Right ventricle myocardium superior (tissue), 1 donor: ENCODE measurements at places on chromosomes 2 and 18.

GRCh38 chr2:102664471-102664909 lies 45.1 kb downstream of the SLC9A2 start:
- no peak for DNase-seq

- no peak for DNase-seq
These were observed 925.7 kb downstream of the EPHA4 start for GRCh38 chr2:220646424-220646823.

DNA sequence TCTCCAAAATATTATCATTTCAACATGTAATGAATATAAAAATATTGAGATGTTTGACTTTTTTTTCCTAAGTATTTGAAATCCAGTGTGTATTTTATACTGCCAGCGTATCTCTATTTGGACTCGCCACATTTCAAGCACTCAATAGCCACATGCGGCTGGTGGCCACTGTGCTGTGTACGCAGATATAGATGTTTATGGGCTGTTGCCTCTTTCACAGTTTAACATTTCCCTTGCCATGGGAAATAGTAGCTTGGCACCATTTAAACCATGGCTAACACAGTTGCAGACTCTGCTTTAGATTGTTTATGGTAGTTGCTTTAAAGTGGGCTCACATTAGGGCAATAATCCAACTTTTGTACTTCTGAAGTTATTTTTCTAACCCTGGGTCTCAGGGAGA lies 136.6 kb upstream of the ITGB6 start:
- DNase-seq: no peak

GRCh38 chr2:171515672-171516298 lies 6.5 kb upstream of the CYBRD1 start:
- DNase-seq: no peak

- no peak for DNase-seq
These were observed 184.2 kb upstream of the HDAC4 start for GRCh38 chr2:239584986-239585385.

GRCh38 chr2:120768112-120769048 lies 32.7 kb downstream of the GLI2 start:
- DNase-seq: peak; percentile 39

DNA sequence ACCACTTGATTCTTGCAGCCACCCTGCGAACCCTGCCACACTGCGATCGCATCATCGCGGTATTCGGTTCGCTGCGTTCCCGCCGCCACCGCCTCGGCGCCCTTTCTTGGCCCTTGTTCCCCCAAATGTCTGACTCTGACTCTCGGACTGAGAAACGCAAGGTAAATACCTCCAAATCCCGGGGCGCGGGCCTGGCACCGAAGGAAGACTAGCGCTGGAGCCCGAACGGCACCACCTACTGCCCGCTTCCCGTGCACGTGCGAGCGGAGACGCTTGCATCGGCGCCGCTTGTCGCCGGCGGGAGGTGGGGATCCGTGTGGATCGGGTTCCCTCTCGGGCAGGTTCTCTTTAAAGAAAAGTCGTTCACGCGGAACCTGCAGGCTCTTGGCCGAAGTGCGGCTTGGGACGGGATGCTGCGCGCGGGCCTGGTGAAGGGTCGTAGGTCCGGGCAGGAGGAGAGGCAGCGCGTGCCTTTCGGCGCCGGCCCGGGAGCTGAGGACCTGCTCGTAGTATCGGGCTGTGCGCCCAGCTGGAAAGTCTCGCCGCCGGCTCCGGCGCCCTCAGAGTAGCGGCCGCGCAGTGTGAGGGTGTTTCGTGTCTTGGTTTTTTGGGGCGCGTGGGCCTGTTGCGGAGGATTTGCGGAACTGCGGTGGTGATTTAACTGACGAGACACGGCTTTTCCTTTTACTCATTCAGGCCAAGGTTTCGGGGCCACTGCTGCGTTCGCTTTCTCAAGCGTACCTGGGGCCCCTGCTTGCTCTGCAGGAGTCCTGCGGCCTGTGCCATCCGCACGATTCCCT lies 514 bp downstream of the BCL2L11 start:
- DNase-seq: peak; percentile 72

GRCh38 chr2:135475128-135475527 lies 55.9 kb downstream of the ZRANB3 start:
- no peak for DNase-seq

- no peak for DNase-seq
These were observed 46.4 kb downstream of the PCBP1 start for GRCh38 chr2:70133491-70134322.

GRCh38 chr18:75264195-75264594 lies 53.6 kb downstream of the TSHZ1 start:
- DNase-seq: no peak

- DNase-seq: no peak
These were observed 24.3 kb downstream of the PTMA start for GRCh38 chr2:231732604-231733003.

DNA sequence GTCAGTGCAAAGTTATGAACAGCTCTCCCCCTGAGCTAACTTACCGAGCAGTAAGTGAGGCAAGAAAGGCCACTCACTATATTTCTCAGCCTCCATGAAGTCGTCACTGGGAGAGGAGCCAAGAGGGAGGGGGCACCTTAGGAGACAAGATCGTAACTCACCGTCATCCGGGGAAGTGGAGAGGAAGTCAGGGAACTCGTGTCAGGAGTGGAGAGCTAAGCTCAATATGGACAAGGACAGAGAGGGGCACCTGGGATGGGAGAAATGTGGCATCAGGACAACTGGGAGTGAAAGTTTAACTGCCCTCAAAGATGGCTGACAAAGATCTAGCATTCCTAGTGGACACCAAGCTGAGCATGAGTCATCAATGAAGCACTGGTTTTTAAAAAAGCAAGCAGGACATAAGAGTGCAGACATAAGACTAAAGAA lies 37.1 kb downstream of the BCL11A start:
- no peak for DNase-seq

DNA sequence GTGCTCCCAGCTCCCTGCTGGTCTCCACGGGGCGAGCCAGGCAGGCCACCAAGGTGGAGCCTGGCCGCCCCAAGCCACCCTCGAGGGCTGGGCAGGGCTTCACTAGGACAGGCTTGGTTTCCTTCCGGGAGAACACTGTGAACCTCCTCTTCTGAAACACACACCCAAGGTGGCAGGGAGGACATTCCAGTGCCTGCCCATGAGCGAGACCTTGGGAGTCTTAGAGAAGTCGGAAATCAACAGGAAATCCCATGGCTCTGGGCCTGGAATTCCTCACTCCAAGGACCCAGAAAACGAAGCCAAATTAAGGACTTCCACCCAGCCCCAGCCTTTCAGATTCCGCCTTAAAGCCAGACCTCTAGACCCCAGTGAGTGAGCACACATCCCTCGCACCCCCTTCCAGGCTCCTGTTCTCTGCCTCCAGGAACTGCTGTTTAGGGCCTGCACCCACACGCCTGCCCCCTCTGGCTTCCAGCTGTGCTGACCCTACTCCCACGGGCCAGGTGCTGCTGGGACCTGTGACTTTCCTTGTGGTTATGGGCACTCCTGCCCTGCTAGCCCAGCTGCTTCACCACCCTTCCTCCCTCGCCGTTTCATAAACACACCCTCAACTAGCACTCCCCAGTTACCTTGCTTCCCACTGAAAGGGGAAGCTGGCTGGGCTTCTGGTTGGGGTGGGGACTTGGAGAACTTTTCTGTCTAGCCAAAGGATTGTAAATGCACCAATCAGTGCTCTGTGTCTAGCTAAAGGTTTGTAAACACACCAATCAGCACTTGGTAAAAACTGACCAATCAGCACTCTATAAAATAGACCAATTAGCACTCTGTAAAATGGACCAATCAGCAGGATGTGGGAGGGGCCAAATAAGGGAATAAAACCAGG lies 13.7 kb downstream of the GPR17 start:
- peak; percentile 63 for DNase-seq

DNA sequence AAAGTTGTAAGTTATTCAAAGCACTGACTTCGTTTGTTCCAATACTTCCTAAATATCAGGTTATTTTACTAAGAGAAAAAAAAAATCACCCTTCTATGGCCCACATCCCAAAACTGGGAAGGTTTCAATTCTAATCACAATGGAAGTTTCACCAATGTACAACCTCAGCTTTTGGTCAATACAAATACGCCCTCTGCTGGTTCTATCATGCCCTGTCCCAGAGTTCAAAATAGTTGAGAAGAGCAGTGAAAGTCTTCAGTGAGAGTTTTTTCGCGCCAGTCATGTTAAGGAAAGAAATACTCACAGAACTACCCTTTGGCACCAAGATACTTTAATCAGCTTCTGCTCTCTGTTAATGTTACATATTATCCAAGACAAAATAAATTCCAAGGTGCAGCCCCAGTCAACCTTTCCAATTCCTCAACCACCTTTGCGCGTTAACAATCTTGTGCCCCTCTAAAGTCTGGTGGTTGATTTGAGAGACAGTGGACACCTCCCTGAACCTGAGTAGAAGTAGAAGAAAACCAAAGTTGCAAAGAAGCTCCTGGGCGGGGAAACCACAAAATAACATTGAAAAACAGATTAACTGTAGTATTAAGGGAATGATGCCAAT lies 59.9 kb downstream of the SUMO1 start:
- no peak for DNase-seq

DNA sequence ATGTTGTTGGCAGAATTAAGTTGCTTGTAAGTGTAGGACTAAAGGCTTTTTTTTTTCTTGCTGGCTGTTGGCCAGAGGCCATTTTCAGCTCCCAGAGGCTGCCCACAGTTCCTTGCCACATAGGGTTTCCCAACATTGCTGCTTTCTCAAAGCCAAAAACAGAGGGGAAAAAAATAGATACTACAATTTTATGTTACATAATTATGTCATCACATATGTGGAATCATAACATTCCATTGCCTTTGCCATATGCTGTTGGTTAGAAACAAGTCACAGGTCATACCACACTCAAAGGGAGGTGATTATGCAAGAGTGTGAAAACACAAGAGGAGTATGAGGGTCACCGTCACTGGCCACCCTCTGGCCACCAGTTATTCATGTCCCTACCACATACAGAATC lies 154.5 kb downstream of the RTN4 start:
- DNase-seq: no peak

DNA sequence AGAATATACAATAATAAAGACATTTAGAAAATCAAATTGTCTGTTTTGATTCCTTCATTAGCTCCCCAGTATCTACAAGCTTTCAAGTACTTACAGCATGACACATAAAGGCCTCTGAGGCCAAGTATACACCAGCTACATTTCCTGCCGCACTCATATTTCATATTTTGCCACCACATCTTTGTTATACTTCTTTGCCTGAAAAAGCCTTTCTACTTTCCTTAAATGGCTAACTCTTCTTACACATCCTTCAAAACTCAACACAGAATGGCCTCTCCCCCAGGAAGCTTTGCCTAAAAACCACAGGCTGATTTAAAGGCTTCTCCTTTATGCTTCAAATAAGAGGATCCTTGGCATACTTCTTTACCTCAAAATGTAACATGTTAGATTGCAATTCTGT lies 4.5 kb downstream of the STK17B start:
- no peak for DNase-seq

GRCh38 chr2:88139203-88139702 lies 11.4 kb upstream of the FABP1 start:
- no peak for DNase-seq

DNA sequence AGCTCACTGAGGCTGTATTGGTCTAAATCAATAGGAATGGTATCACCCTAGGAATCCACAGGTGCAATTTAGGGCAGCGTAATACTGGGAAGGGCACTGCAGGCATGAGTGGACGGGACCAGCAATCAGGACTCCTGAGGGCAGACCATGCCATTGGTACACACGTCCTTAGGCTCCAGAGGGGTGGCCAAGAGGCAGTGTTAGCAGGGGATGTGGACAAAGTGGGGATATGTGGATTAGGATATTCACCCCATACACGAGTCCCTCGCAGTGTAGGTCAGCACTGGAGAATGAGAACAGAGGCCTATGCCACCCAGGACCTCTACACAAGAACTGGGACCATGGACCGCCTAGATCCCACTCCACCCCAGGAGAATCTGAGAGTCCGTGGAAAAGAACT lies 389.8 kb downstream of the BCL11A start:
- DNase-seq: no peak

DNA sequence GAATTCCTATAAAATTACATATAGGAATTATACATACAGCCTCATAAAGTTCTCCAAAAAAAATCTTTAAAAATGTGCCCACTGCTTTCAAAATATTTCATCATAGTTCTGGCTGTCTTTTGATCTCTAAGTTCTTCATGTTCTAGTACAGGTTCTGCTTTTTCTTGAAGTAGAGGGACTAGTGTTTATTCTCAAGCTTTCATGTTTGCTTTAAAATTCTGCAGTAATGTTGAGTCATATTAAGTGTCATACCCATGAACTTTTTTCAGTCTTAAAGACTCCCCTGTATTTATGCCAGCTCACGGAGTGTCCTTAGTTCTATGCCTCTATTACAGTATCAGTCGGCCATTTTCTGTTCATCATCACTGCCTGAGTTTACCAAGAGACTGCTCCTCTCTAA lies 54.8 kb upstream of the CCDC141 start:
- no peak for DNase-seq

GRCh38 chr18:22591222-22591621 lies 173.5 kb upstream of the CTAGE1 start:
- no peak for DNase-seq

DNA sequence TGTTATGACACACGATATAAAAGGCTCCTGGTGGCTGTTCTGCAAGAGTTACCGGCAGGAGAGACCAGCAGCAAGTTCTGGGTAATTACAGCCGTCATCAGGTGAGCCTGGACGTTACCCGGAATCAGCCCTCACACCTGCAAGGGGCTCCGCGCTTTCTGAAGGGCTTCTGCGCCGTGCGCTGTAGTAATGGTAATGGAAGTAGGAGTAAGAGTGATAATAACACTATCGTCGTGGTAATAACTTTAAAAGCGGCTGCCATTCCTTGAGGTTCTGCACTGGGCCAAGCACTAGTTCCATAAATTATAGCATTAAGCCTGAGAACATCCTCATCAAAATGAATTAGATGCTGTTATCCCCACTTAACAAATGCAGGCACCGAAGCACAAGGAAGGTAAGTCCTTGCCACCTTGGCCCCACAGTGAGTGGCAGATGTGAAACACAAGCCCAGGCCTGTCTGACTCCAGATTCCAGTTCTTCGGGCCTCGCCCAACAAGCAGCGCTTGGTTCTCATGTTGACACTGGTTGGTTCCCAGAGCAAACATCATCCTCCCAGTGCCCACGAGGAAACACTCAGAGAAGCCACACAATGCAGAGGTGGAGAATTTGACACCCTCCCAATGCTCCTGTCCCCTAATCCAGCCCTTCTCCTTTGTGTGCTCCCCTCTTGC lies 205.2 kb downstream of the EIPR1 start:
- no peak for DNase-seq
